Natural killer cell (primary cell): ENCODE measurements at places on chromosomes 3 and 15.

- no peak for DNase-seq
- H3K27ac ChIP-seq = no peak overlapping the region
- peaks cover 5% of the 10 kb centered on the region for H3K27me3 ChIP-seq
- H3K4me3 ChIP-seq = no peak overlapping the region
These were observed 72.7 kb downstream of the ALDH1A2 start for GRCh38 chr15:57992761-57993355.

DNA sequence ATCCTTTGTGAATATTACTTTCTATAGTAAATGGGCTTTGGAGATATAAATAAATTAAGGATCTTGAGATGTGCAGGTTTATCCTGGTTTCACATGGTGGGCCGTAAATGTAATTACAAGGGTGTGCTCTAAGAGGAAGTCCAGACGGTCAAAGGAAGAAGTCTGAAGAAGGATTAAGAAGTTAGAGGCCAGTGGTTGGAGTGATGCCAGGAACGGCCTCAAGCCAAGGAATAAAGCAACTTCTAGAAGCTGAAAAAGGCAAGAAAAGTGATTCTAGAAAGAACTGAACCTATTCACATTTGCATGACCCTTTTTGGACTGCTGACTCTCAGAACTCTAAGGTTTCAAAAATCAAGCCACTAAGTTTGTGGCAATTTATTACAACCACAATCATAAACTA lies 981.3 kb upstream of the ALCAM start:
- no peaks in the 10 kb centered on the region for H3K36me3 ChIP-seq
- H3K4me3 ChIP-seq = no peak overlapping the region
- DNase-seq = no peak
- H3K27me3 ChIP-seq = no peaks in the 10 kb centered on the region

DNA sequence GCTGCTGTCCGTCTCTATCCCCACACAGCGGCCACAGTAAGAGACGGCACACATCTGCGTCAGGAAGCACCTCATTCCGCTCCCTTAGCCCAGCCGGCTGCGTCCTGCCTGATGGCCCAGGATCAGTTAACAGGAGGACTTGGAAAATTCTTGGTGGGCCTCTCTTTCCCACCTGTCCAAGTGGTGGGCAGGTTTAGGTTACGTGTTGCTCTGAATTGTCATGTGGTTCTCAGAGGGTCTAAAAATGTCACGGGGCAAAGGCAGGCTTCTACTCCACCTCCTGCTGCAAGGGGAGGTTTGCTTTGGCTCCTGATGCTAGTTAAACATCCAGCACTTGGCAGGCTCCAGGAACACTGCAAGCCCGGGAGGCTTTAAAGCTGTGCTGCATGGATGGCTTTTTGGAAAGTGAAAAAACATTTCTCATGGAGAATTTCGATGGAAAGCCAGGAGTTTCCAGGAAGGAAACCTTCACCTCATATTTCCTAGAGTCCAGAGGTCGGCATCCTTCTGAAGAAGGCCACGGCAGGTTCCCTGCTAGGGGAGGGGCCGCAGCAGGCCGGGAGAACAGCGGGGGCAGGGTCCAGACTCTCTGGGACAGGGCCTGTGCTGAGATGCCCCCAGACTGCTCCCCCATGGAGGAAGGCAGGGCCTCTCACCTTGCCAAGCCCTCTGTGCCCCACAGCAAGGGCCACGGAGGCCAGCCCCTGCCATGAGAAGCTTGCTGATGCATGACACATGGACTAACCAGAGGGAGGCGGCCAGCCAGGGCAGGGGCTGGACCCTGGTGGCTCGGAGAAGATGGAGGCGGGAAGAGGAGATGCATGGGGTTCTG lies 10.8 kb downstream of the CTSH start:
- H3K4me1 ChIP-seq = peaks cover 20% of the 10 kb centered on the region
- DNase-seq = no peak
- peaks cover 6% of the 10 kb centered on the region for H3K36me3 ChIP-seq
- no peak overlapping the region for H3K4me3 ChIP-seq

- no peak overlapping the region for H3K27ac ChIP-seq
- H3K27me3 ChIP-seq = peaks cover 70% of the 10 kb centered on the region
- no peaks in the 10 kb centered on the region for H3K4me1 ChIP-seq
- H3K36me3 ChIP-seq = no peaks in the 10 kb centered on the region
- no peak for DNase-seq
These were observed 13.7 kb downstream of the ZIC1 start for GRCh38 chr3:147422601-147423536.
